Left lung (tissue), 14 donors: ENCODE measurements at places on chromosomes 12 and 14. TPM values are rescaled to one million over a fixed set of nuclear protein-coding genes. Genes with fewer than 3 reads are reported as not detected.
A peak's percentile ranks its signal among the peaks of the same experiment; 100 is the strongest.

CLEC14A gene
- polyA plus RNA-seq, result 55.9 TPM

IL26 gene
- polyA plus RNA-seq, result not detected

KRT79 gene
- not detected for polyA plus RNA-seq

IFNG-AS1 gene
- 0.18 TPM for polyA plus RNA-seq

- DNase-seq, result peak; percentile 64
These were observed 42.9 kb downstream of the TRIP11 start for GRCh38 chr14:91996948-91997371.

DNA sequence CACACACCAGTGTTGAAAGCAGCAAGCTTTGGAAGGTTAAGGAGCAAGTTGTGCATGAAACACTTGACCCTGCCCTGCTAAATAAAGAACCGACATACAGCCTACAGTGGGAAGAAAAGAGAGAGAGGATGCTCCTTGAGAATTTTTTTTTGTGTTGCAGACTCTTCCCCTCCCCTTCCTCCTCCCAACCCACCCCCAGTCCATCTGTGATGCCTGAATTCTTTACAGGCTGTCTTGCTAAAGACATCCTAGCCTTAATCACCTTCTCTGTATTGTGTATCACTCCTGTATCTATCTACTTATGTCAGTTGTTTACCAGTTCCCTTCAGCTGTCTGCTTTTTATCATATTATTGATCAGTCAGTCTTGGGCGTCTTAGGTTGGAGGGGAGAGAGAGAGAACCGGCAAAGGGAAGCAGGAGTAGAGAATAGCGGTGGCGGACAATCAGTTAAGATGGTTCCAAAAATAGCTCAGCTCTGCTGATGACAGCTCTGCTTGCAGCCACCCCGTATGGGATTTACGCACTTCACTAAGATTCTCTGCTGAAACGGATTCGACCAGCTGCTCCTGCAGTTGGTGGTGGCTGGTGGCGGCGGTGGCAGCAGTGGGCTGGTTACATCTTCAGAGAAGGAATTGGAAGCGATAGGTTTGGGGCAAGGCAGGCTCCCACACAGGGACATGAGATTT, 664.7 kb downstream of the NRXN3 start:
- DNase-seq, result no peak

- no peak for DNase-seq
These were observed 699 bp upstream of the CD69 start for GRCh38 chr12:9761419-9761781.

DNA sequence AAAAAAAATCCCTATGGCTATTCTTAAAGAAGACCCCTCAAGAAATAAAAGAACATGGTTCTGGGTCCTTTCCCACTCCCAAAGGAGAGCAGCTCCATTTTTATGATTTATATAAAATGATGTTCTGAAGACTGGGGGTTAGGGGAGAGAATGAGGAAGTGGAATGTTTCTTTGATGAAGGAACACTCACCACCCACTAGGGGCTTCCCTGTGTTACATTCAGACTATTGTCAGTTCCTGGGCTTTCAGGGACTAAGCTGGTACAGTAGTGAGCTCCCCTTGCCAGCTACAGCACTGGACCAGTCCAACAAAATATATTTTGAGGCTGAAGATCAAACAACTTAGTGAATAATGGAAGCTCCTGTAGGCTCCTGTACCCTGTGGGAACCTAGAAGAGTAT, 98.9 kb downstream of the HMGA2 start:
- no peak for DNase-seq
